ENCODE measurements at places on chromosomes 1 and 21.

DNA sequence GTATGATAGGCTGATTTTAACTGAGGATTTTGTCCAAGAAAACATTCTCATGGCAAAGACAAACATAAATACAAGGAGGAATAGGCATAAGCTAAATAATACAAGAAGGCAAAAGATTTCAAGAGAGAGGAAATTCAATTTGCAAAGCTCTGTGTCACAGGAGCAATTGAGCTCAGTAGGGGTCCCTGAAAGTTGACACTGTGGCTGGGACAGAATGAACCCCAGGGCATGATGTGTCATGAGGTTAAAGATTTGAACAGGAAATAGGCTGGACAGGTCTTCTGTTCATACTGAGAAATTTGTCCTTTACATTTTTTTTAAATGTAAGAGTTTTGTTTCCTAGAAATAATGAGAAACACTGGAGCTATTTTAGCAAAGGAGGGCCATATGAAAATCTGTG is 555.4 kb upstream of the NEGR1 start:
- DNase-seq: no peak

DNA sequence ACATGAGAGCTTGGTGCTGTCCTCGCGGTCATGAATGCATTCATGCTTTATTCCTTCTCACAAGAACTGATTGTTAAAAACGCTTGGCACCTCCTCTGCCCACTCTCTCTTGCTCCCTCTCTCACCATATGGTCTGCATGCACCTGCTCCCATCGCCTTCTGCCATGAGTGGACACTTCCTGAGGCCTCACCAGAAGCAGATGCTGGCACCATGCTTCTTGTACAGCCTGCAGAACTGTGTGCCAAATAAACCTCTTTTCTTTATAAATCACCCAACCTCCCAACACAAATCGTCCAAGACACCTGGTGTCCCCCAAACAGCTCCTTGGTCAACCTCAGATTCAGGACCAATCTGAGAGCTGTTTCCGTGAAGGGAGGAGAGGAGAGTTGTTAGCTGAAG is 43.3 kb upstream of the PCBP3 start:
- DNase-seq: no peak

- no peak for DNase-seq
These were observed 11.0 kb upstream of the AVPR1B start for GRCh38 chr1:206128196-206128595.

DNA sequence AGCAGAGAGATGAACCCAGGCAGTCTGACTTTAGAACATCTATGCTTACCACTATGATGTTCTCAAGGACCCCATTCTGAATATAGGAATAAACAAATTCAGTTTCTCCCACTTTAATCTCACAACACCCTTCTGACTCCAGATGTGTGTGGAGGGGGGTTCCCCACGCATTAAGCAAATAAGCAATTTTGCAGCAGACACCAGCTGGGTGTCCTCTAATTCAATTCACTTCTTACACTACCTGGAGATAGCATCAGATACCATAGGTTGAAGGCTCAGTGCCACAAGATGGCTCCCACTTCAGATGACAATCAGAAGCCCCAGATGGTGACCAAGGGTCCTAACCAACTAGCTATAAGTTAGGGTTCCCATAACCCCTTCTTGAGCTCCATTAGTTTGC is 30.3 kb upstream of the CEP350 start:
- DNase-seq: no peak

DNA sequence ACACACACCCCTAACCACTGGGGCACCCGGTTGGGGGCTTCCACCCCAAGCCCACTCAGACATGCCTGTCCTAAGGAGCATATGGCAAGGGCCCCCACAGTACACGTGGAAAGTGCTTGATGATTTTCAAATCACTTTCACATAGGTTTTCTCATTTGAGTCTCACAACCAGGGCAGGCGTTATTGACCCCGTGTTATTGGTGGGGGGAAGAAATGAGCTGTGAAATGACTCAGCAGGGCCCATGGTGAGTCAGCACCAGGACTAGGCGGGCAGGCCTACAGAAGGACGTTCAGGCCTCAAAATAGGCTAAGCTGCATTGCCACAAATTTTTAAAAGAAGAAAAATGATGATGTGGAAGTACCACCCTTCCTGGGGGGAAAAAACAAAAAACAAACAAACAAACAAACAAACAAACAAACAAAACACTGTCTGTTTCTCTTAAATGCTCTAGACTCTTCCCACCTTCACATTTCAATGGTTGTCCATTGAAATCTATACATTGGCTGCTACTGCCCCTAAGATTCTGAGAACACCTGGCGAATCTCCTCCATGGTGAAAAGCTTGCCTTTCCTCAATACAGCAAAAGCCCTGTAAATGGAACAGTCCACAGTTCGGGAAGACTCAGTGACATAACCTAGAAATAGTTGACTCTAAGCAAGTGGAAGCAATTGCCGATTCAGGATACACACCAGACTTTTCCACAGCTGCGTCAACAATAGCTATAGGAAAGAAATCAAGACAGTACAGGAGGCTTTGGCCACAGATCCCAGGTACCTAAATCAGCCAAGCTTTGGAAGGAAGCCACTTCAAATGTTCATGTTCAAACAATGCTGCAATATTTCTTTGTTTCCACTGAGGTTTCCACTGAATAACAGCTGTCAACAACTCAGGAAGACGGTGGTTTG is 234.7 kb downstream of the TOMM20 start:
- no peak for DNase-seq

DNA sequence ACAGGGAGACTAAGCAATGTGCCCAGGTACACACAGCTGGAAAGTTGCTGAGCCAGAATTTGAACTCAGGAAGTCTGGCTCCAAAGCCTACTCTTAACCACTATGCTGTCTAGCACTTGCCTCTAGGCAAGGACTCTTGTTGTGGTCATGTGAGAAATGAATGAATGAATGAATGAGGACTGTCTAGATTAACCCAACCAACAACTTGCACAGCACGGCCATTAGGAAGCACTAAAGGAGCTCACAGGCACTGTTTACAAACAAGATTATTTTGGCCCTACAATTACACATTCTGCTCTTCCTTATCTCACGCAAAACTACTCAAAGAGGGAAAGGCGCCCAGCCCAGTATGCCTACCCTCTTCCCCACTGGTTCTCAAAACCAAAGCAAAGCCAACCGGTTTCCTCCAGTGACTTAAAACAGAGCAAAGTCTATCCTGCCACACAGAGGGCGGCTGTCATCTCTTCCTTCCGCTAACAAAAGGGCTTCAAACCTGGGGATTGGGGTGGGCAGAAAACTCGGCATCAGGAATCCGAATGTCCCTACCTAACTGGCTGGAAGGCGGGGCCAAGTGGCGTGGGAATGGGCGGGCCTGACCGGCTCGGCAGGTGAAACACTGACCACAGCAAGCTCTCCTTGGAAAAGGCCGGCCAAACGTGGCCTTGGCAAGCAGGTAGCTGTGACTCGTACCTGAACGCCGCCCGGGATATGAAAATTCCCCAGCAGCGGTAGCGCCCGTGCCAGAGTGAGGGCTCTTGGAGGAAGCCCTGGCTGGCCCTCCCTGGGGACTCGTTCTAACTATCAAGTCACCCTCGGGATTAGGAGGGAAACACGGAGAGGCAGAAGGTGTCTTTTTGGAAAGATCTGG is 948 bp downstream of the STK40 start:
- DNase-seq: peak; percentile 35

DNA sequence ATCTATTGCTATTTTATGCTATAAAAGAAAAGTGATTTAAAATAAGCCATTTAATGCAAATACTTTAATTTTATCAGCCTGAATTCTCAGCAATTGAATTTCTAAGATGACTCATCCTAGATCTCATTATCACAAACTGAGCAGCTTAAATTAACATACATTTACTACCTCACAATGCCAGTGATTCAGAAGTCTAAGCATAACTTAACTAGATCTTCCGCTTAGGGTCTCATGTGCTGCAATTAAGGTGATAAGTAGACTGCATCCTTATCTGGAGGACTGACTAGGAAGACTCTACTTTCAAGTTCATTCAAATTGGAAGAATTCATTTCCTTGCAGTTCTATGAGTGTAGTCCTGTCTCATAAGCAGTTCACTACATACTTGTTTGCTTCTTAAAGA is 286.6 kb downstream of the COL11A1 start:
- no peak for DNase-seq

- DNase-seq: no peak
These were observed 353.1 kb upstream of the CXADR start for GRCh38 chr21:17159697-17160096.

DNA sequence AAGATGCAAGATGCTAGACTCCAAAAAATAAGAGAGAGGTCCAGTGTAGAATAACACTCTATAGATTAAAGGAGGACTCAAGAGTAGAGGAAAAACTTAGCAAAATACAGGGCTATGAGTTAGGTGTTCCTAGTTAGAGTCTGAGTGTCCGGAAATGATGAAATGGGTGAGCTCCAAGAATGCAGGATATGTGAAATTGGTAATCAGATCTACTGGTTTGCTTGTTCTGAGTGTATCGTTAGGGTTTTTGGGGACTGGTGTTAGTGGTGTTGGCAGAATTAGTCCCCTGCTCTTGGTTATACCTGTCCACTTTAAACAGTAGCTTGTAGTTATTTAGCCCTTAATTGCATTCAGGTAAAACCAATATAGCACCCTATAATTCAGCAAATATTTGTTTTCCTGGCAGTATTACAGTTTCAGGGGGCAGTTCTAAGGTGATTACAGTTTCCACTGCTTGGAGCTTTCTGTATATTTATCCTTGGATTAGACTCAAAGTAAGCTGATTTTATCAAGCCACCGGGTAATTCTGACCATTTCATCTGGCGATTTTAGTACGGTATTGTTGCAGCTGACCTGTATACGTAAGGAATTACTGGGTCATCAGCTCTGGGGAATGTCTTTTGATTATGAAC is 332.7 kb downstream of the CHRM3 start:
- no peak for DNase-seq

DNA sequence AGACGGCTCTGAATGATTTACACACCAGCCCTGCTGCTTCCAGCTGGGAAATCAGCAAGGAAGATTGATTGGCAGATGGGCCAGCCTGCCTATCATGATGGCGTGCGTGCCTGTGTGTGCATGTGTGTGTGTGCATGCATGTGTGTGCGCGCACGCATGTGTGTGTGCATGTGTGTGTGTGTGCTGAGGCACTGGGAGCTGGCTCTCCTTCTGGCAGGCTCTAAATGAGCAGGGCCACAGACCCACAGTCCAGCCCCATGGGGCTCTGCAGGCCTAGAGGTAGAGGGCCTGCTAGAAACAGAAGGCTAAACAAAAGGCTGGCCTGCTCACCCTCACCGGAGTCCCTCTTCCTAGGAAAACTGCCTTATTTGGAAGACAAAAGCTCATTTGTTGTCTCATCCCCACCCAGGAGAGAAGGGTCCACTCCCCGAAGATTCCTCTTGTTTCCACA is 6.0 kb downstream of the KLHDC8A start:
- DNase-seq: no peak

DNA sequence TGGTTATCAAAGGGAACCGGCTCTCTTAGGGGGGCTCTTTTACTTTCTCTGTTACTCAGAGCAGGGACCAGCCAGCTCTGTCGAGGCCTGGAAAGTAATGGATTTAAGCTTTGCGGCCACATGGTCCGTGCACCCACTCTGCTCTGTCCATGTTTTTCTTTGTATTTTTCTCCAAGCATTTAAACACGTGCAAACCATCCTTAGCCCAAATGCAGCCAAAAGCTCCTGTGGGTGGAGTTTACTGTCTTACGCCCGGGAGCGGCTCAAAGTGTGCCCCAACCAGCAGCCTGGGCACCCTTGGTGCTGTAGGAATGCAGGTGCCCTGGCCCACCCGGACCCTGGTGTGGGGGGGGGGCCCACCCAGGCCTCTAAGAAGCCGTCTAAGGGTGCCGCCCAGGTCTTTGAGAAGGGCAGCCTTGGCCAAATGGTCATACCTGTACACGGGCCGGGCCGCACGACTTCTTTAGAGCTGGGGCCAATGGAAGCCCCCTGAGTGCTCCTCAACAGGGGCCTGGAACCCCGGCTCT is 29.2 kb upstream of the POFUT2 start:
- DNase-seq: no peak

- no peak for DNase-seq
These were observed 51.7 kb downstream of the PCNT start for GRCh38 chr21:46375560-46376230.

- DNase-seq: no peak
These were observed 62.0 kb upstream of the HOOK1 start for GRCh38 chr1:59752556-59753414.

DNA sequence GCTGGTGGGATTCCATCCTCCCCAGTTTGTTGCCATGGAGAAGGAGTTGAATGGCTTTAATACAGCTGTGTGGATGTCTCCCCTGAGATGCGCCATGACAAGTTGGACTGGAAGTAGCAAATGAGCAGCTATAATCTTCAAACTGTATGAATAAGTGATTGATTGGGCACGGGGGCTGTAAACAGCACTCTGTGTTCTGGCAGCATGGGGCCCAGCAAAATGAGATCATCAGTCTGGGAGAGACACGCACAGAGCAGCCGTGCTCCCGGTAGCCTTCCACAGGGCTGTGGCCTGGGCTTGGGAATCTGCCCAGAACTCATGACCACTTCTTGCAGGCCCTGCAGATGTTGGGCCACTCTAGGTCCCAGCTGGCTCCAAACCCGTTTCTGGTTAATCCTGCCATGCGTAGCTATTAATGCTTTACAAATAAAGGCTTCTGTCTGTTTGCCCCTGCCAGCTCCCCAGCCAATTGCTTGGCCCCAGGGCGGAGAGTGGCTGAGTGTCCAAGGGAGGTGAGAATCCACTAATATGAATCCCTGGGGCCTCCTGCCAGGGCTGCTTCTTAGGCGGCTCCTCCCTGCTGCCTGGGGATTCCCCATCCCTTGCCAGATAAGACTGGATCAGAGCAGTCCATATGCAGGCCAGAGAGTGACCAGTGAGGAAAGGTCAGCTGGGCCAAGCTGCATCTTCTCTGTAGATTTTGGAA is 642.9 kb downstream of the AJAP1 start:
- no peak for DNase-seq

- no peak for DNase-seq
These were observed 11.8 kb downstream of the CD101 start for GRCh38 chr1:117013309-117013858.

- DNase-seq: no peak
These were observed 3.6 kb upstream of the FHAD1 start for GRCh38 chr1:15243275-15244043.

DNA sequence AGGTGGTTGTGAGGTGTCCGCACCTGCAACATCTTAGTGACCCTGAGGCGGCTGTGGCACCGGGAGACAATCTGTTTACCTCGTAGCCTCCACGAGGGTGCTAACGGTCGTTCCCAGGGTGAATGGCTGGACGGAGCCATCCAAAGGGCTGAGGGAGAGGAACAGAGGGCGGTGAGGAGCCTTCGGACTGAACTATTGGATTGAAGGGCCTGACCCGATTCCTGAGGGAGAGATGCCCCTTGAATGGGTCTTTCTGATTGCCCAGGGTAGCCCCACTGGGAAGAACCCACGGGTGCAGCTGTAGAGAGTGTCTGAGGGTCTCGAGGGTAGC is 2.3 kb downstream of the NR5A2 start:
- DNase-seq: no peak

DNA sequence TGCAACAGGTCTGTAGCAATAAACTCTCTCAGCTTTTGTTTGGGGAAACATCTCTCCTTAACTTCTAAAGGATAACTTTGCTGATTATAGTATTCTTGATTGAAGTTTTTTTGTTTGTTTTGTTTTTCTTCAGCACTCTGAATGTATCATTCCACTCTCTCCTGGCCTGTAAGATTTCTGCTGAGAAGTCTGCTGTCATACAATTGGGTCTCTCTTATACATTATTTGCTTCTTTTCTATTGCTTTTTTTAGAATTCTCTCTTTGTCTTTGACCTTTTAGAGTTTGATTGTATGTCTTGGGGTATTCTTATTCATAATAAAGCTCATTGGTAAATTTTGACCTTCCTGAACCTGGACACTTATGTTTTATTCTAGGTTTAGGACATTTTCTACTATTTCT is 386.3 kb downstream of the MRPL39 start:
- DNase-seq: no peak

- DNase-seq: no peak
These were observed 1655.0 kb downstream of the MRPL39 start for GRCh38 chr21:23952269-23952668.
